Activated CD4-positive, alpha-beta memory T cell treated with anti-CD3 and anti-CD28 coated beads for 36 hours (primary cell): ENCODE measurements at places on chromosomes 5 and 9.
A peak's percentile ranks its signal among the peaks of the same experiment; 100 is the strongest.

- DNase-seq, result no peak
Measured at GRCh38 chr9:77384406-77384805, 207.1 kb downstream of the VPS13A start.

DNA sequence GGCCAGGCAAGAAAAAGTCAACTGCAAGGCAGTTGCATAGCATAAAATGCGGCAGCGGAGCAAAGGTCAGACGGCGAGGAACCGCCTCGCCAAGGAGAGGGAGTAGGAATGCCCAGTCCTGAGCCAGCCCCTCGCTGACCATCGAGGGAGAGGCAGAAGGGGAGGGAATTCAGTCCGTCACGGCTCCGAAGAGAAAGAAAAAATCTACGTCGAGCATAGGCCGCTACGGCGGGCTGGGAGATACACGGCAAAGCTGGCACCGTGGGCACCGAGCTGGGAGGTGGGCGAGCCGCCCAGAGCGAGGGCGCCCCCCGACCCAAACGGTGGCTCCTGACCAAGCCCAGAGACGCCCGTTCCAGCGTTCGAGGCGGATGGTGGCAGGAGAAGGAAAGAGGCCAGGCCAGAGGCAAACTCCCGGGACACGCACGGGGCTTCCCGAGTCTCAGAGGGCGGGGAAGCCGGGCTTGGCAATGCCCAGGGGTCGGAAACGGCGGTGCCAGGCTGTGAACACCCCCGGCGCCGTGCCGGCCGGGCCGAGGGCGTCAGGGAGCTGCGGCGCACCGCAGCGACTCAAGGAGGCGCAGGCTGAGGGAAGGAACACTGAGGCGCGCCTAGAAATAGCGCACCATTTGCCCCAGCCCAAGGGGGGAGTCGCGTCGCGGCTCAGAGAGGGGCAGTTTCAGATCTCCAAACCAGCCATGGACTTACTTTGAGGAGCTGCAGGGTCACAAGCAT is 518 bp downstream of the SPRY4 start:
- no peak for DNase-seq

DNA sequence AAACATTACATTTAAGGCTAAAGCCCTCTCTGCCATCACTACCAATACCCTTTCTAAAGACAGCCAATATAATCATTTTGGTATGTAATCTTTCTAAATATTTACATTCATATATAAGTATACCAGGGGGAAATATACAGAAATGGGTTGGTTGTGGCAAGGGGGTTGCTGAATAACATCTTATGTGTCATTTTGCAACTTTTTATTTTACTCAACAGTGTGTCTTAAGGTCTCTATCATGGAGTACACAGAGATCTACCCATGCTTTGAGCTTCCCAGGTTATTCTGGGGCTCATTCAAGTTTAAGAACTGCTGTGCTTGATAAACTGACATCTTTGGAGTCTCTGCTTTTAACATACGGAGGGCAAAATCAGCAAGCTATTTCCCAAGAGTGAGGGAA is 7.4 kb upstream of the FAT2 start:
- DNase-seq, result no peak

DNA sequence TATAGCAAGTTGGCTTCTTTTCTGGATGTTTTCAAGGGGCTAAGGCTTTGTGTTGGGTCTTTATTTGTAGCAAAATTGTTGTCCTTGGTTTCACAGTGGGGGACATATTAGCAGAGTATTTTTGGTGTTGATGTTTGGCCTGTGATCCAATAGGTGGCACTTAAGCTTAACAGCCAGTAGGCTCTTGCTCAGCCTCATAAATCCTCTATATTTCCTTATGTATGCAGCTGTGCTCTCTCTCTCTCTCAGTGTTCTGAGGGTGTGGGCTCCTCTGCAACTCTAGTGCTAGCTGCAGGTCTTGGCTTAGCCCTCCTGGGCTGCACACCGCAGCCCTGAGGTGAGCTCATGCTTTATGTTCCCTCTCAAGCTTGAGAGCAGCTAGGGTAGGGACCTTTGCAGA is 195.0 kb upstream of the GHR start:
- no peak for DNase-seq

GRCh38 chr9:128482186-128482585 is 22.3 kb upstream of the GLE1 start:
- DNase-seq, result no peak

- no peak for DNase-seq
Measured at GRCh38 chr9:16561121-16561520, 309.3 kb downstream of the BNC2 start.

DNA sequence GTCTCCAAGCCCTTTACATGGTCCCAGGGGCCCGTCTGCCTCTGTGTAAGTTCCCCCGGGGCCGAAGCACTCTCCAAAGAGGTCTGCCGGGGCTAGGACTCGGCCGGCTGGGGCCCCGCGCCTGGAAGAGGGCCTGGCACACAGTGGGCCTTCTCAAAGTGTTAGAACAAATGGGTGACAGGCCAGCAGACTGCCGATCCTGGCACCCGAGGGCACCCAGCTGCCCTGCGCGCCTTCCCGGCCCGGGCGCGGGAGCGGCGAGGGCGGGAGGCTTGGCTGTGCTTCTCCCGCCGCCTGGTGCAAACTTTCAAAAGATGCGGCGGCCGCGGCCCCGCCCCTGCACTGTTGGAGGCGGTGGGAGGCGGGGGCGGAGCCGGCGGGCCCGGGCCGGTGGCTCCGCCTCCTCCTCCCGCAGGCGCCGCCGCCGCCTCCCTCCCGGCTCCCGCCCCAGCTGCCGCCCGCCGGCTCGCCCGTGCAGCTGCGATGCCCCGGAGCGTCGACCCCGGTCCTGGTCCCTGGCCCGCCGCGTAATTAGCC is at the start of gene NEURL1B:
TSS of gene NEURL1B (plus strand) at position 442 of the 537 bp plus-strand sequence. CDS start 144 bp downstream, outside the sequence.
- peak; percentile 62 for DNase-seq

DNA sequence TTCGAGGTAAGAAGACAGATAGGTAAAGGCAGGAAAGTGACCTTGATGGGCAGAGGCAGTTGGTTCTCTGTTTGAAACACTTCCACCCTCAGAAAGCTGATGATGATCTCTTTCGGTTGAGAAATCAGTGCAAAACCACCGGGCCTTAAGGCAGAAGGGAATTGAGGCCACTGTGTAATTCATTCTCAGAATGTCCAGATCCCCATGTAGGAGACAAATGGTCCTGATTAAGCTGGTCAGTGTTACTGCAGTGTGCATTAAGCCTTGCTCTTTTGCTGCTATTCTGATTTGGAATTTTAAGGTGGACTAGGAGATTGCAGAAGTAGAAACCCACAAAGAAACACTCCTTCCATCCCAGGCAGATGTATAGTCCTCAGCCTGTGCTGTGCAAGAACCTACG is 255.2 kb downstream of the ARHGAP26 start:
- DNase-seq, result no peak

GRCh38 chr5:93150311-93151012 is 430.6 kb downstream of the NR2F1-AS1 start:
- no peak for DNase-seq

DNA sequence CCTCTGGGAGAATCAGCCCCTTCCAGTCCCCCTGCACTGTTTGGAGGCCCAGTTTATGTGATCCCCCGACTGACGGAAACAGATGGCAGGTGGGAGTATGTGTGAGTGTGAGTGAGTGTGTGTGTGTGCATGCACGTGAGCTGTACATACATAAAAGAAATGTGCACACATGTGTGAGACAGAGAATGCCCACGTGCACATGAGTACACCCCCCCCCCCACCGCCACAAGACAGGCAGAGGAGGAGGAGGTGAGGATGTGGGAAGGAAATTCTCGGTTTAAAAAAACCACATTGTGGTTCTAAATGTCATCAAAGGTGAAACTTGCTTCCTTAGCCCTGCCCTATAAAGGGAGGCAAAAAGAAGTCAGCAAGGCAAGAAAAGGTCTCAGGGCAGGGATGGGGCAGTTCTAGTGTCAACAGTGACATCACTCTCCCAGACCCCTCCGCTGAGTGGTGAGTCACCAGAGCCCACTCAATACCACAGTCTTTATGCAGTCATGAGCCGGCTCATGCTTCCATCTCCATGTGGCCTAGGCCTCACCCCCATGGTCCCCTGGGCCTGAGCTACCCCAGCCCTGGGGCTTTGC is 79.2 kb upstream of the HSPA9 start:
- DNase-seq, result peak; percentile 83

DNA sequence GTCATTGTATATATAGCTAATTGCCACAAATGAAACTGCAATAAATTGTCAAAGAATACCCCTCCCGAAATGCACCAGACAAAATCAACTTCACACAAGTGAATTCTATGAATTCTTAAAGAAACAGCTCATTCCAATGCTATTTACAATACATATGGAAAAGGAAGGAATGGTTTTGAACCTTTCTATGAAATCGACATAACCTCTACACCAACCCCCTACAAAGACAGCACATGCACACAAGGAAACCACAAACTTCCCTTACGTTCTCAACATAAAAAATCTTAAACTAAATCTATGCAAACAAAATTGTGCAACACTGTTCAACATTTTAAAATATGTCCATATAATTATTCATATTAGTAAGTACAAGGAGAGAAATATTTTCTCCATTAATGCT is 39.2 kb downstream of the MARCHF11 start:
- DNase-seq, result no peak

DNA sequence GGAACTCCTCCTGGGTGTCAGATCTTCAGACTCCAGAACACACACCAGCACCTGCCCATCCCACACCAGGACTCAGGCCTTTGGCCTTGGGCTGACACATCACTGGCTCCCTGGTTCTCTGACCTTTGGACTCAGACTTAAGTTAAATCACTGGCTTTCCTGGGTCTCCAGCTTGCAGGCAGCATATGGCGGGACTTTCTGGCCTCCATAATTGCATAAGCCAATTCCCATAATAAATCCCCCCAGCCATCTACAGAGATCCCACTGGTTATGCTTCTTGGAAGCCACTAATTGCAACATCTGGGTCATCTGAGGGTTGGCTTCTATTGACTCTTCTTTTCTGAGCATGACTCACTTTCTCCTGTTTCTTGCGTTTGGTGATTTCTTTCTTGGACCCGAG is 80.3 kb upstream of the SARDH start:
- no peak for DNase-seq

DNA sequence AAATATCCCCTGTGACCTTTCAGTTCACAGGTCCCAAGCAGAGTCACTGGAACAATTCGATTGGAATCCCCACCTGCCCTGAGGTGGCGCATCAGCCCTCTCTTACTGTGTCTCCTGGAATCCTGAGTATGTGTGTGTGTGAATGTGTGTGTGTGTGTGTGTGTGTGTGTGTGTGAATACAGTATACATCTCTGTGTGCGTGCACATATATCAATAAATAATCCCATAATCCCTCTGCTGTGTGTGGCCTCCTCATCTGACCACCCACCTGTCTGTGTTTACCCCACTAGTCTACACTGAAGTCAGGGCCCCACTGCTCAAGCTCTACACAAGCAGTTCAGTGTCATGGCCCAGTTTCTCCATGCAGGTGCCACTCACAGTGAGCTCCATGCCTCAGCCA is 187.4 kb downstream of the ERCC6L2 start:
- no peak for DNase-seq

- DNase-seq, result no peak
Measured at GRCh38 chr5:38803246-38803645, 42.6 kb upstream of the OSMR start.

DNA sequence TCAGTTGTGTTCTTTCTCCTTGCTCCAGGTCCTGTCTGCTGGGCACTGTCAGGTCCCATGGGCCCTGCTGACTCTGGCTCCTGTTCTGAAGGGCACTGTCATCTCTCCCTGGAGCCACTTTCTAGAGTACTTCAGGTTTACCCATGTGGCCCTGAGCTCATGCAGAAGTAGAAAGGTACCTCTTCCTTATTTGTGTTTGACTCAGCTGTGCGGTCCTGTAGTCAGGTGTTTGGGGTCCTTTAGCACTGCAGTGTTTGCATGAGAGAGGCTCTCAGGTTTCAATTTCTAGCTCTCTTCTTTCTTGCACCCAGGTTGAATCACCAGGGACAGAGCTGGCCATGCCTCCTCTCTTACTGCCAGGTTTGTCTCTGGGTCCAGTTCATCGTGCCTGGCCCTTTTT is 71.5 kb downstream of the HSPA4 start:
- DNase-seq, result no peak

- no peak for DNase-seq
Measured at GRCh38 chr5:1080432-1080831, 31.4 kb downstream of the SLC12A7 start.

- DNase-seq, result no peak
Measured at GRCh38 chr9:87148331-87149104, 201.2 kb upstream of the GAS1 start.

GRCh38 chr5:78888580-78889368 is 96.3 kb downstream of the ARSB start:
- DNase-seq, result no peak

GRCh38 chr9:116154334-116154975 is 864 bp downstream of the PAPPA start:
- DNase-seq, result no peak

DNA sequence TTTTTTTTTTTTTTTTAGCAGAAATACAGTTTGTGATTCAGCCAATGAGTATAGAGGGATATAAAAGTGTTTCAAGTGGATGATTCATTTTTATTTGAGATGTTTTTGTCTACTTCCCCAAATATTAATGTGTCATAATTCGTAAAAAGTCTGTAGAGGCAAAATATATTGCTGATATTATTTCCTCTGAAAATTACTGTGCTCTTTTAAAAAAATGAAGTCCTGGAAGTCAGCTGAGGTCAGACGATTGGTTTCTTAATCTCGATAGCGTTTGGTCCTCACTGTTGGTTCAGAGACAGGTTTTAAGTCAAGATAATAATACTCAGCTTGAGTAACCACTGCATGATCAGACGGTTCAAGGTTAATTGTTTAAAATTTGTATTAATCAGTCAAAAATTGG is 19.5 kb downstream of the IL9 start:
- no peak for DNase-seq

DNA sequence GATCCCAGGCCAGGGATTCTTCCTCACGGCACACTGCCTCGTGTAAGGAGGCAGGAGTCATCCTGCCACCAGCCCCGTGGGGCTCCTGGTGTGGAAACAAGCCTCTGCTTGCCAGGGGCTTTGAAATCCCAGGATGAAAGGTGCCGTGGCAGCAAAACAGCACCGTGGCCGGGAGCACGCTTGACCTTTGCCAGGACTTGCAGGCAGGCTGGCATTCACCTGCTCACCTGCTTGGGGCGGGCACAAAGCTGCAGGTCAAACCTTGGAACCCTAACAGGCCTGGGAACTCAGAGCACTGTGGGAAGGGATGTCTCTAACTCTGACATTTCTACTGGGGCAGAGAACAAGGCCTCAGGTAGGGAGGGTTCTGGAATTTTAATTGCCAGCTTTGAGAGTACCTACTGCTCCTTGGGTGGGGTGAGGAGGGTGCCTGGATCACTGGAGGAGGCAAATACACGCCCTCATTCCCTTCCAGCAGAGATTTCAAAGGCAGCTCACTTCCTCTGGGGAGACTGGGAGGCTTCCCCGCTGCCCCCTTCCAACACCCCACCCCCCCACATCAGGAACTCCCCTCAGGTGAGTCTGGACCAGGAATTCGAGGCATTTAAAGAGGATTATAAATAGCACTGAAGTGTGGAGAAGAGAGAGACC is 45.6 kb upstream of the STXBP1 start:
- no peak for DNase-seq

GRCh38 chr5:53817183-53817582 is 256.7 kb downstream of the NDUFS4 start:
- no peak for DNase-seq

- DNase-seq, result no peak
Measured at GRCh38 chr5:56440871-56441740, 208.0 kb upstream of the ANKRD55 start.
